Epithelial cell of proximal tubule (primary cell): ENCODE measurements at places on chromosomes 12 and 14. TPM values are rescaled to one million over a fixed set of nuclear protein-coding genes. Genes with fewer than 3 reads are reported as not detected.

GRCh38 chr14:50605766-50606165 lies 45.8 kb downstream of the ATL1 start:
- no peak for DNase-seq

- no peak for DNase-seq
These were observed 18.7 kb upstream of the KICS2 start for GRCh38 chr12:64240781-64241180.

DNA sequence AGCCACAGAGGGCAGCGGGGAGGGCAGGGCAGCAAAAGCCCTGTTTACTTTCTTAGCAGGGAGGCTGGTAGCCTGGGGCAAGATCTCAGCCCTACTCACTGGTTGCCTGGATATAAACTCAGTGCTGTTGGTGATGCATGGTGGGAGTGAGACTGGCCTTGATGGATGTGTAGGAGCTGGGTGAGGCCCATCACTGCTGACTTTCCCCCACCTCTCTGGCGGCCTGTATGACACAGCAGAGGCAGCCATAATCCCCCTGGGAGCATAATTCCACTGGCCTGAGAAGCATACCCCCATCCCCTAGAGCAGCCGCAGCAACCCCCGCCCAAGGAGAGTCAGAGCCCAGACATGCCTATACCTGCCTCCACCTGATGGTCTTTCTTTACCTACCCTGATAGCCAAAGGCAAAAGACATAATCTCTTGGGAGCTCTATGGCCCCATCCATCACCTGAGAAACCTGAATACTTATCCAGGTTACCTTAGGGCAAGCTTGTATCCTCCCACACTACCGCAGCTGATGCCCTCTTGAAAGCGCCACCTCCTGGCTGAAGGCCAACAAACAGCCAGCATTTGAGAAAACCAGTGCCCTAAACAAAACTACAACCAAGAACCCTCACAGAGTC lies 59.3 kb downstream of the DNAI7 start:
- no peak for DNase-seq

- DNase-seq: no peak
These were observed 5.5 kb downstream of the LGR5 start for GRCh38 chr12:71445071-71445470.

- DNase-seq: no peak
These were observed 31.1 kb downstream of the CCDC198 start for GRCh38 chr14:57462551-57462950.

Gene RNASE2
- total RNA-seq: not detected in 2 replicates

Gene ANO4
- total RNA-seq: 0.07 and 0.86 TPM in 2 replicates
